ENCODE measurements at places on chromosomes 4 and X.
A peak's percentile ranks its signal among the peaks of the same experiment; 100 is the strongest.

DNA sequence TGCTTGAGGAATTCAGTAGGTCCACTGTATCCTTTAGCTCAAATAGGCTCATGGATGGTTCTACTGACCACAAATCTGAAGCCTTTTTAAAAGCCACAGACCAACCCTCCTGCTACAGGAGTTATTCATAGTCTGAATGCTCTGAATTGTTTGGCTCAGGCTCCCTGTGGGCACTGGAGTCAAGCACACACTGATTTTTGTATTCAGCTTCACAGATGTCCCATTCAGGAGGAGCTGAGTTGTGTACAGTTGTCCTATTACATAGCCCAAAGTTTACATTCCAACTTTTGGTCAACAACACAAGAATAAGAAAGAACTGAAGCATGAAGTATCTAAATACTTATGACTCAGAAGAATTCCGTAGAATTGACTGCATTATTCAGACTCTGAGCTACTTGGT is 243.9 kb downstream of the UNC5C start:
- DNase-seq, result no peak

DNA sequence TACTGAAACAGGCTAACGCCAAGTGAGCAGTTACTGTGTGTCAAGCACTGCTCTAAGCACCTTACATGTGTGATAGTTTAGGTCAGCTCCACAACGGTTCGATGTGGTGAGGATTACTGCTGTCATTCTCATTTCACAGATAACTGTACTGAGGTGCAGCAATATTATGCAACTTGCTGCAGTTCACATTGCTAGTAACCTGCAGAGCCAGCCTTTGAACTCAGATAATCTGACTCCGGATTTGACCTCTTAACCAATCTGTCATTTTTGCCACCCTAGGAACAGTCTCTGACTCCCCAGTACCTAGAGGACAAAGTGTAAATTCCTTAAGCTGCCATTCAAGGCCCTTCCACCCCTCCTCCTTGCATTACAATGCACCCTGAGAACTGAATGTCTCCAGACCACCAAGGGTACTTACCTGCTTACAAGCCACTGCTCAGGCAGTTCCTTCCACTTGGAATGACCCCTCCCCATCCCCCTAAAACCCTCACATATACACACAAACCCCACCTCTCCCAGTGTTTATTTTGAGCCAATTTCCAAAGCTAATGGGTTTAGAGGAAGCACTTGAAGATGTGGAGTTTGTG is 24.9 kb downstream of the EFNB1 start:
- no peak for DNase-seq

DNA sequence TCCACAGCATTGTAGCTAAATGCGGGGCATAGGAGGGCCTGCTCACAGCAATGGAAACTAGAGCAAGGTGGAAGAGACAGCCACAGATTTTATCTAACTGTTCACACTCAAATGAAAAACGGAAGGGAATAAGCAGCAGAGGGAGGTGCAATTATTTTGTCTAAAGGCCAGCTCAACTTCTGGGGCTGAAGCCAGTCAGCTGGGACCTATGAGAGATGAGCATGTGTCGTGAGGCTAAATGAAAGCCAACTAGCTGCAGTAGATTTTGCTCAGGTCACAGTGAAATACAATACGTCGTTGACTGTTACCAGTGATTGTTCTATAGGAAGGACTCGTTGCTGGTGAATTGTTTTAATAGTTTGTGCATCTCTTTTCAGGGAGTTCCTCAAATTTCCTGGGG is 26.4 kb upstream of the FGFBP2 start:
- no peak for DNase-seq

DNA sequence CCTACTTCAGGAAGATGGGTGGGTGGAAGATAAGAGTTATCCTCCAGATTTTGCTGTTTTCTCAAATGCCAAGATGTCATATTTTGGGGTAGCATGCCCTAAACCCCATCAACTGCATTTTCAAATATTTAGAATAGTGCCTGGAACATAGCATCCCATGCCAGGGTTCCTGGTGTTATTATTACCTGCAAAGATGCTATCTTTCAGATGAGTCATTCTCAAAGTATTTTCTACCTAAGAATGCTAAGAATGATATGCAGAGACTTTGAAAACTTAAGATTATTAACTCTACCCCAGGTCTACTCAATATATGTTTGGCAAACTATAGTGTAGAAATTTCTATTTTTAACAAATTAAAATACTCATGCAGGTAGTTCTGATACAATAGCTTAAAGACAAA is 934.3 kb upstream of the SLIT2 start:
- no peak for DNase-seq

GRCh38 chrX:71253253-71254091 is 468 bp downstream of the ZMYM3 start:
- no peak for DNase-seq

GRCh38 chr4:71269233-71269632 is 69.6 kb upstream of the SLC4A4 start:
- DNase-seq, result no peak

DNA sequence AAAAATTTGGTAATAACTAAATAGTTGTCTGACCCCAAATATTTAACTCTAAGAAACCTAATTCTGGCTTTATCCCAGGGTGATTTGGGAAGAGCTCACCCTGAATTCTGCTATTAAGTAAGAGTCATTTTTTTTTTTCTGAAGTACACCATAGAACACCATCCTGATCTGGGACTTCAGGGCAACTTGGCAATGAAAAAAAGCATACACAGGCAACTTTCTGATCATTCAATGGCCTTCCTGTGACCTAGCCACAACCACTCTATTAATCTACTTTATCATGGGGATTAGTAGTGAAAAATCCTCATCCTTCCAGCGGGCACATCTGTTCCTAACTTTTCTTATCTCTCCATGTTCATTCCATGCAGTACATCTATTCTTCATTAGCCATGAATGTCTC is 333.2 kb upstream of the MAD2L1 start:
- DNase-seq, result no peak

DNA sequence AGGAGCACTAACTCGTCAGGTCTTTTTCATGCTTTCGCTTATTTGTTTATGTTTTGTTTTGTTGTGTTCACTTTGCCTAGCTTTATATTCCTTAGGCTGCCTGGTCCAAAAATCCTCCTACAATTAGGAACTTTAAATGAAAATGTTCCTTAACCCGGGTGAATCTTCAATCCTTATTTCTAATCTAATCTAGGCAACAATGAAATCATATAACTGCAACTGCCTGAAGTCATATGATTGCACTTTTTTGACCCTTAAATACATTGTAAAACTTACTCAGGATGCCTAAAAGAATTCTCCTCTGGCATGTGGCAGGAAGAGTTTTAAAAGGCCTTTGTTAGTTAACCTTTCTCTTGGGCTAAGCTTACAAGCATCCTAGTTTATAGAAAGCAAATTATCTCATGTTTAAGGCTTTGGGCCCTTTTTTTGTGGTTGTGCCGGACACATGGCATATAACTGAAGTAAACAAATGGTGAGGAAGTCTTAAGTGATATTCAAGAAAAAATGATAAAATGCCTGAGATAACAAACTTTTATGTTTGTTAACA is 279.4 kb downstream of the FAT4 start:
- no peak for DNase-seq

- no peak for DNase-seq
These were observed 20.2 kb downstream of the CYP2U1 start for GRCh38 chr4:107951551-107951950.

DNA sequence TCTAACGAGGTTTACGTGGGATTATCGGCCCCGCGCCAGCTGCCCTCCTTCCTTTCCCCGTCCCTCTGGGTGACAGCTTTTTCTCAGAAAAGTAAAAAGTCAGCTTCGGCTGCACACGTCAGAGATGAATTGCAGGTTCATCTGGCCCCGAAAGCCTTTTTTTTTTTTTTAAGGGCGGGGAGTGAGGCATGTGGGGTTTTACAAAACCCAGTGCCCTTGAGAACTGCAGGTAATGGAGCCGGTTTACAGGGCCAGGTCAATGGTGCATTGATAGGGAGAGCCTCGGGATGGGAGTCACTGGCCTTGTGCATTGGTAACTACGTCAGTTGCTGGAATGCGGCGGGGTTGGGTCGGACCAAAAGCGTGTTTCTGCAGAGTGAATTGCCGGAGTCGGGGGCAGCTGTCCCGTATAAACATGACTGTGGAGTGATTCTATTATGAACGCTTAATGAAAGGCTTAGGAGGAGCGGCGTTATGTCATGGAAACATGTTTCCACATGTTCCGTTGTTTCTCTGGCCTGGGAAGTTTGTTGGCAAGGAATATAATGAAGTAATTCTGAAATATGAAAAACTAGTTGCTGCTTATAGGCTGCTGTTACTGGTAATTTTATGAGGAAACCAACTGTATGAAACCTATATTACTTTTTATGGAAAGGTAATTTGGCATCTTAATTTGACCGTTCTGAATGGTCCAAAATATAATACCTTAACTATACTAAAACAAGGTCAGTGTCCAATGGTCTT is 1.1 kb downstream of the HSPA4L start:
- DNase-seq, result no peak

DNA sequence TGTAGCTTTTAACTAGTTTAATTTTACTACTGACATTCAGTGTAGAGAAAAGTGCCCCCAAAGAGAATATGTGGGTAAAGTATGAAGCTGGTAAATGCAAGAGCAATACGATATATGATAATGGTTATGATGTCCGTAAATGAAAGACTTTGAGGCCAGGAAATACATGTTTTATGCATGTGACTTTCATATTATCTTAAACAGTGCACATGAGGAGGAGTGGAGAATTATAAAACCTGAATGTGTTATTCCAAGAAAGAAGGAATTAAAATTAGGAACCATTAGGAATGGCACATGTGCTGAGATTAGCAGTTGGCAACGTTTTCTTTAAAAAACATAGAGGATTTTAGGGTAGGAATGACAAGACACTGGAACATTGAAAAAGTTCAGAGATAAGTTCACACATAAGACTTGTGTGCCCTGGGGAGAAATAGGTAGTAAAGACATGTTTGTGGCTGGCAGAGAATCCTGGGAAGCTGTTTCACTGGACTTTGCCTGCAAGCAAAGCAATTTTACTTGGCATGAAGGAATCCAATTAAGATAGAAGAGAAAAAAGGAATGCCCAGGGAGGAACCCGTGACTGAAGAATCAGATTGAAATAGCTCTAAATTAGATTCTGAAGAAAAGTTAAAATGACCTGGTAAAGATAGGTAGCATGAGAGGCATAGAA is 20.0 kb downstream of the GK start:
- DNase-seq, result no peak

DNA sequence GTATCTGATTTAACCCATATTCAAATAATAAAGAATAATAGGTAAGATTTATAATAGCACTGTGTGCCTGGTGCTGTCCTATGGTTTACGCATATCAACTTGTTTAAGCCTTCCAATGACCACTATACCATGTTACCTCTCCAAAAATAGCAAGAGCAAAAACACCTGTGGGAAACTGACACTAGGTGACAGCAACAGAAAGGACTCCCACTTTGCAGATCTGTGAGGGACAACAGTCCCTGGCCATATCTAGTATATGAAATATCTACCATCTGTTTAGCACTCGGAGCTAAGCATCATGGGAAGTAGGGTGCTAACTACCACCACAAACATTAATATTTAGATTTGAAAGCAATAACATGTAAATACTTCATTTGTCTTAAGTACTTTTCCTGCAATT is 55.7 kb upstream of the TXK start:
- no peak for DNase-seq

GRCh38 chr4:140426610-140427105 is 790 bp downstream of the CLGN start:
- no peak for DNase-seq

- no peak for DNase-seq
These were observed 12.7 kb downstream of the MGARP start for GRCh38 chr4:139267301-139267700.

- no peak for DNase-seq
These were observed 119.4 kb downstream of the AKAP4 start for GRCh38 chrX:50081282-50081889.

GRCh38 chrX:149462849-149463248 is 42.3 kb downstream of the IDS start:
- no peak for DNase-seq

- DNase-seq, result no peak
These were observed 8.4 kb downstream of the HAND2 start for GRCh38 chr4:173521467-173522159.

- DNase-seq, result peak; percentile 70
These were observed 1.7 kb upstream of the FGFRL1 start for GRCh38 chr4:1009542-1010394.

Data from activated T-helper 9 cell treated with anti-CD3 and anti-CD28 coated beads, Interleukin-2, amount 50 U/mL, for 16 hours (primary cell).